ENCODE measurements at places on chromosomes 12 and 14.

DNA sequence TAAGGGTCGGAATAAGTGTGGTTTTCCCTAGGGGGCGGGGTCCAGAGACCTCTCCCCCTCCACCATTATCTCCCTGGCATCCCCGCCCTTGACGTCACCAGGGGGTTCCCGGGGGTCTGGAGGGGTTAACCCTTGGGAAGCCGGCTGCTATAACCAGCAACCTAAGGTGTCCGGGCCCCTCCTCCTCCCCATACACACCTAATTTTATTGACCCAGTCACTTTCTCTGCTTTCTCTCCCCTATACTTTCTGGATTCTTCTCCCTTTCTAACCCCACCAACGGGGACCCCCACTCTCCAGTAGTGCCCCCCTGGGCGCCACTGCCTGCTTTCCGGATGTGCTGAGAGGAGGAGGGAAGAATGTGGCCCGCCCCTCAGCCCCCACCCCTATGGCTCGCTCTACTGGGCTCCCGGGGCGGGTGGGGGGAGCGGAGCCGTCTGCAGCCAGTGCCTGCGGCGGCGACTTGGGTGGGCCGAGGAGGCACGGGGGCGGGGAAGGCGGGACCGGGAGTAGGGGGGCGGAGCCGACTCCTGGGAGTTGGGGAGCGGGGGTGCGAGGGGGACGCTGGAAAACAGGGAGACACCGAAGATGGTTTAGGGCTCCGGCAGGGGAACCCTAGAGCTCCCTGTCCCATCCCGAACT, 1.8 kb downstream of the GLI1 start:
- no peaks in the 10 kb centered on the region for H3K36me3 ChIP-seq
- peaks cover 22% of the 10 kb centered on the region for H3K27me3 ChIP-seq
- H3K27ac ChIP-seq, result peak overlapping the region; percentile 90
- peak; percentile 85 for DNase-seq
- H3K4me1 ChIP-seq, result peaks cover 21% of the 10 kb centered on the region

- peaks cover 27% of the 10 kb centered on the region for H3K4me1 ChIP-seq
- H3K36me3 ChIP-seq, result peaks cover 4% of the 10 kb centered on the region
- no peak overlapping the region for H3K4me3 ChIP-seq
Measured at GRCh38 chr14:68808696-68809480, 16.0 kb upstream of the ZFP36L1 start.

DNA sequence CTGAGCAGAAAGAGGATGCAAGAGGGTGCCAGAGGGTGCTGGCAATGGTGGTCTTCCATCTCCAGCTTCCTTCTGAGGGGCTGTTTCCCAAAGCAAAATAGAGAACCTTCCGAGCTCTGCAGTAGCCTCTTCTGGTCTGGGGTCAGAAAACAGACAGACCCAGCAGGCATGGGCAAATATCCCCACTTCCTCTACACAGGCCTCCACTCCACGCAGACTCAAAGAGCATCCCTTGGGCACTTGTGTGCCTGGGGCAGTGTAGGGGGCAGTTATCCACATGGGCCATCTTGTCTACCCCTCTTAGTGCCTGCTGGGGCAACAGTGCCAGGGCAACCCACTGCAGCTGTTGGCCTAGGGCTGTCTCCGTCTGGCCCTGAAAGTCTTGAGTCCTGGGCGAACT, 231.9 kb downstream of the TTC8 start:
- no peaks in the 10 kb centered on the region for H3K27me3 ChIP-seq
- DNase-seq, result no peak
- no peak overlapping the region for H3K4me3 ChIP-seq
- H3K4me1 ChIP-seq, result no peaks in the 10 kb centered on the region
- H3K36me3 ChIP-seq, result no peaks in the 10 kb centered on the region
- no peak overlapping the region for H3K27ac ChIP-seq

GRCh38 chr12:52518574-52519386, 1.4 kb downstream of the KRT5 start:
- peak; percentile 43 for DNase-seq
- peaks cover 15% of the 10 kb centered on the region for H3K27me3 ChIP-seq
- no peak overlapping the region for H3K27ac ChIP-seq
- H3K4me3 ChIP-seq, result no peak overlapping the region
- no peaks in the 10 kb centered on the region for H3K36me3 ChIP-seq

DNA sequence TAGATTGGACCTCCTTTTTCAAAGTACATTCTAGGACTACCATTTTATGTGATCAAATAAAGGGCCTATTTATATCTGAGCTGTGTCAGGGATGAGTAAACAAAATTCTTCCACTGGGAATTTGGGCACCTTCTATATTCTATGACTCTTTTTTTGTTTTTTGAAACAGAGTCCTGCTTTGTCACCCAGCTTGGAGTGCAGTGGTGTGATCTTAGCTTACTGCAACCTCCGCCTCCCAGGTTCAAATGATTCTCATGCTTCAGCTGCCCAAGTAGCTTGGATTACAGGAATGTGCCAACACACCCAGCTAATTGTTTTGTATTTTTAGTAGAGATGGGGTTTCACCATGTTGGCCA, 64.8 kb downstream of the DRAM1 start:
- peaks cover 40% of the 10 kb centered on the region for H3K4me1 ChIP-seq
- H3K27me3 ChIP-seq, result peaks cover 6% of the 10 kb centered on the region
- DNase-seq, result no peak
- no peak overlapping the region for H3K27ac ChIP-seq
- no peaks in the 10 kb centered on the region for H3K36me3 ChIP-seq
- H3K4me3 ChIP-seq, result no peak overlapping the region

GRCh38 chr14:60637479-60638315, 11.6 kb downstream of the SIX1 start:
- H3K27ac ChIP-seq, result peak overlapping the region; percentile 1
- H3K27me3 ChIP-seq, result peaks cover 68% of the 10 kb centered on the region
- DNase-seq, result peak; percentile 80
- peaks cover 8% of the 10 kb centered on the region for H3K36me3 ChIP-seq
- peaks cover 33% of the 10 kb centered on the region for H3K4me1 ChIP-seq
- peak overlapping the region; percentile 83 for H3K4me3 ChIP-seq

DNA sequence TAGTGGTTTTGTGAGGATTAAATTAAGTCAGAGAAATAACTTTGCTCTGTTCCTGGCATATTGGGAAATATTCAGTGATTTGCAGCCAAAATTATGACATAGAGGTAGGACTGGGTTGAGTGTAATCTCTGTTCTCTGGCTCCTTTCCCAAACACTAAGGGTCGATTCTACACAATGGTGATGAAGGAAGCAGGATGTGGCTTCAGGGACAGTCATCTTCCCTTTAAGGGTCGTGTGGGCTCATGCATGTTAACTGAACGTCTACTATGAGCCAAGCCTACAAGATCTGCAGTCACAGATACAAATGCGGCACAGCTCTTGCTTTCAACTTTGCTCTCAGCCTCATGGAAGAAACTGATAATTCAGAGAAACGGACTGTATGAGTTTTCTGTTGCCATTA, 381.6 kb downstream of the VRK1 start:
- H3K27me3 ChIP-seq, result peaks cover 23% of the 10 kb centered on the region
- DNase-seq, result no peak
- no peaks in the 10 kb centered on the region for H3K36me3 ChIP-seq
- no peaks in the 10 kb centered on the region for H3K4me1 ChIP-seq

DNA sequence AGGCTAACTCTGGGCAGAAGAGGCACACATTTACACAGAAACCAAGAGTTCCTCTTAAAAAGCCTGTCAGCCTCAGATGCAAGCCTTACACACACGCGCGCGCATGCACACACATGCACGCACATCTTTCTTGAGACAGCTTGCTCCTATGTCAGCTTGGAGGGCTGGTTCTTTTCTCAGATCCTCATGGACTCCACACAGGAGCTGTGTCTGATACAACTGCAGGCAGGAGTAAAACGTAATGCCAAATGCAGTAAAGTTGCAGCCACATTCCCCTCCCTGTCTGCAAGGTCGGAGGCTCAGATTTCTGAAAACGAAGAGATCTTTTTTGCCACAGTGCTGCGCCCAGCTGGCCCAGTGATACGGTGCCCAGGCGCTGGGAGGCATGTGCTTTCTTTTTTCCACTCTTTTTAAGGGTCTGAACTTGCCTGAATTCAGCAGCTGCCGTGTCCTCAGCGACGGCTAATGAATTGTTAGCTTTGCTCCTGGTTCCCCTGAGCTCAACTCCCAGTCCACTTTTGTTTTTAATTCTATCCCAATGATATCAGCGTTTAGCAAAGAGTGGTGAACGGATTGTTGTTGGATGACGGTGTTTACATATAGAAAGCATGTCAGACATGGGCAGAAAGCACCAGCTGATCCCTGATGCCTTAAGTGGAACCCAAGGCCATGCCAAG, 72.9 kb upstream of the FOXN3 start:
- H3K27me3 ChIP-seq, result no peaks in the 10 kb centered on the region
- H3K4me1 ChIP-seq, result peaks cover 30% of the 10 kb centered on the region
- peak overlapping the region; percentile 6 for H3K27ac ChIP-seq
- no peak for DNase-seq
- H3K4me3 ChIP-seq, result no peak overlapping the region

GRCh38 chr12:52058631-52059361, 7.6 kb downstream of the NR4A1 start:
- H3K36me3 ChIP-seq, result no peaks in the 10 kb centered on the region
- peak; percentile 65 for DNase-seq
- H3K4me1 ChIP-seq, result no peaks in the 10 kb centered on the region
- H3K27ac ChIP-seq, result peak overlapping the region; percentile 69
- no peak overlapping the region for H3K4me3 ChIP-seq
- H3K27me3 ChIP-seq, result no peaks in the 10 kb centered on the region

DNA sequence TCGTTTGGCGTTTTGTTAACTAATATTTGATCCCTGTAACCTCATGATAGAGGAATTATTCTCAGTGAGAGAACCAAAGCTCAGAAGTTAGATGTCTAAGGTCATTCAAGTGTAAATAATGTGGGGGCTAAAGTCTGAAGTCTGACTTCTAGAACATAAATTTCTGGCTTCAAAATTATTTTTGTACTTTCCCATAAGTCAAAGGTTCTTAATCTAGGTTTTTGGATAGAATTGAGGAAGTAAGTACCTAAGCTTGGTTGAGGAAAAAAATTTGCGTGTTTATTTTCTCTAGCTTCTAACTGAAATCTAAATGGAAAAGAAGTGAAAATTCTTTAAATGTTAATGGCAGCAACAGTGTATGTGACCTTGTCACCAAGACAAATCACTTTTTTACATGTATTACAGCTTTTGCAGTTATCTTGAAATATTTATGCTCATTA, 2.3 kb downstream of the LARP4 start:
- peak overlapping the region; percentile 99 for H3K4me3 ChIP-seq
- H3K27ac ChIP-seq, result peak overlapping the region; percentile 96
- H3K36me3 ChIP-seq, result peaks cover 3% of the 10 kb centered on the region
- DNase-seq, result no peak

DNA sequence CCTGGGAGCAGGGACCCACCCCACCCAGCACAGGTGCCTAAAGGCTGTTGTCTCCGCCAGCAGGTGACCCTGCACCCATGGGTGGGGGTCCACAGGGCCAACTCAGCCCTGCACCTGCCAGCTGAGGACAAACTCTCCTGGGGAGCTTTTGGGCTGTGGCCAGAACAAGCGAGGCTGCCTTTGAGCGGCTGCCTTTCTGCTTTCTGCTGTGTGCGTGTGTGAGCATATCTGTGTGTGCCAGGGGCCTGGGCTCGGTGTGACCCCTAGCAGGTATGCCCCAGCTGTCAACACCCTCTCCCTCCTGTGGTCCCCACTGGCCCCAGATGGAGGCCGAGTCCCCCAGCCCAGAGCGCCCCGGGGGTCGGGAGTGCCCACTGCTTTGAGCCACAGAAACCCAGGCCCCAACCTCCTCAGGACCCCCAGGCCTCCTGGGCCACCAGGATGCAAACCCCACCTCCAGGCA, 25.9 kb upstream of the GPR132 start:
- H3K27ac ChIP-seq, result peak overlapping the region; percentile 86
- no peak overlapping the region for H3K4me3 ChIP-seq
- peaks cover 3% of the 10 kb centered on the region for H3K27me3 ChIP-seq
- peaks cover 11% of the 10 kb centered on the region for H3K4me1 ChIP-seq

DNA sequence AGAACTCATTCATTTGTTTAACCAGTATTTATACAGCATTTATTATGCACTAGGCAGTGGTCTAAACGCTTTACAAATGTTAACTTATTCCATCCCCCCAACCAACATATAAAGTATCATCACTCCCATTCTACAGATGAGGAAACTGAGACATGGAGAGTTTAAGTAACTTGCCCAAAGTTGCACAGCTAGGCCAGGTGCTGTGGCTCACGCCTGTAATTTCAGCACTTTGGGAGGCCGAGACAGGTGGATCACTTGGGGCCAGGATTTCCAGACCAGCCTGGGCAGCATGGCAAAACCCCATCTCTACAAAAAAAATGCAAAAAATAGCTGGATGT, 37.9 kb downstream of the ZFP36L1 start:
- peaks cover 31% of the 10 kb centered on the region for H3K4me1 ChIP-seq
- no peaks in the 10 kb centered on the region for H3K36me3 ChIP-seq

- peaks cover 4% of the 10 kb centered on the region for H3K27me3 ChIP-seq
- H3K4me1 ChIP-seq, result no peaks in the 10 kb centered on the region
- no peak overlapping the region for H3K4me3 ChIP-seq
- no peak overlapping the region for H3K27ac ChIP-seq
- no peak for DNase-seq
- no peaks in the 10 kb centered on the region for H3K36me3 ChIP-seq
Measured at GRCh38 chr14:93914278-93914677, 12.9 kb upstream of the FAM181A start.

- H3K4me3 ChIP-seq, result no peak overlapping the region
- no peaks in the 10 kb centered on the region for H3K27me3 ChIP-seq
- H3K36me3 ChIP-seq, result no peaks in the 10 kb centered on the region
Measured at GRCh38 chr12:80632835-80633234, 74.6 kb upstream of the MYF6 start.

DNA sequence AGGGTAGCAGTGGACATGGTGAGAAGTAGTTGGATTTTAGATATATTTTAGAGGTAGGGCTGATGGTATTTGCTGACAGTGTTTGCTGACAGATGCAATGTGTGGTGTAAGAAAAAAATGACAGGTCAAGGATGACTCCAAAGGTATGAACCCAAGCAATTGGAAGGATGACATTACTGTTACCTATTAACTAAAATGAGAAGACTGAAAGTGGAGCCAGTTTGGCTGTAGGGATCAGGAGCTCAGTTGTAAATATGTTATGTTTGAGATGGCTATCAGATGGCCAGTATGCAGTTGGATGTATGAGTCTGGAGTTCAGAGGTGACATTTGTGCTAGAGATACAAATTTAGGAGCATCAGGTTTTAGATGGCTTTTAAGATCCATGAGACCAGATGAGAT, 17.4 kb upstream of the SERPINA6 start:
- no peak overlapping the region for H3K4me3 ChIP-seq
- H3K27me3 ChIP-seq, result peaks cover 7% of the 10 kb centered on the region
- no peaks in the 10 kb centered on the region for H3K36me3 ChIP-seq
- DNase-seq, result no peak
- H3K27ac ChIP-seq, result no peak overlapping the region

DNA sequence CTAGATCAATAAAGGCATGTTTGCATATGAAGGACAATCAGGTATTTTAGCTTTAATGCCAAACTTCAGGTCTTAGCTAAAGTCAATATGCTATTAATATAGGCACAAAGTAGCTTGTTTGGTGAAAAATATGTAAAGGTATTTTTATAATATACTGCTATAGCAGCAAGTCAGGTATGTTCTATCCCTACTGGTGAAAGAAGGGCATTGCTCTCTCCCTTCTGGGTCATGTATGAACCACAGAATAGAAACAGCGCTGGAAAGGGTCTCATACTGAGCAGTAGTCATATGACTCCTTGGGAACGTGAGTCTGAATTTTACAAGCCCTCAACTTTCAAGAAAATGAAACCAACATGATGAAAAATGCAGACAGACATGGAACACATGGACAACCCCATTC, 314.6 kb downstream of the GRIN2B start:
- H3K27me3 ChIP-seq, result peaks cover 51% of the 10 kb centered on the region
- H3K4me3 ChIP-seq, result no peak overlapping the region
- no peak overlapping the region for H3K27ac ChIP-seq
